ENCODE measurements at places on chromosomes 11 and 22.

GRCh38 chr22:24335496-24335895 lies 64.9 kb downstream of the SPECC1L start:
- no peak for DNase-seq

DNA sequence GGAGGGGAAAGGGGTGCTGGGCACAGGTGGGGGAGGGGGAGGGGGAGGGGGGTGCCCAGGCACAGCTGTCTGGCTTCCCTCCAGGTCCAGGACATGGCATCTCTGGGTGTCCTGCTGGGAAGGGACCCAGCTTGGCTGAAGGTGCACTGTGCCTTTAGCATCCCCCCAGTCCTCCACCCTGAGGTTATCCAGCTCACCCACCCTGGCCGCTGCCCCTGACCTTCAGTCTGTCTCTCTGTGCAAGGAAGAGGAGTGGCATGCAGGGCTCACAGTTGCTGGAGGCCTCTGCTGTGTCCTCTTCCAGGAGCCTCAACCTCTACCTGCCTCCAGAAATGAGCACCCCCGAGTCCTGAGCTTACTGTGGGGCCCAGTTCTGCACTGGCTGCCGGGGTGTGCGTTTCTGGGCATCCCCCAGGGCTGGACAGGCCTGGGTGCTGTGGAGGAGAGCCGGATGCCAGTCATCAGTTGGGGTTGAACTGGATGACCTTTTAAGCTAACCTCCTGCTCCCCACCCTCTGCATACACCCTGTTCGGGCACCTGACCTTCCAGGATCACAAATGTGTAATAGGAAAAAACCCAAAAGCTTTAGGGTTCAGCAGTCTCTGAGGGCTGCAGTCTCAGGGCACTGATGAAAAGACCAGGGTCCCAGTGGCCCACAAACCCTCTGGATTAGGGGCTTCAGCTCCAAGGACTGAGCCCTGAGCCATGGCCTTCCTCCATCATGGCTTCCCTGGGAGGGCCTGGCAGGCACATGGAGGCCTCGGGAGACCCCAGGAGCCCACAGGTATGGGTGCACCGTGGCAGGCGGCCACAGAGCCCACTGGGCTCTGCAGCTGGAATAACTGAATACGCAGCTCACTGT lies 9.6 kb upstream of the CTSD start:
- DNase-seq, result peak; percentile 62

GRCh38 chr11:41532413-41532812 lies 73.0 kb upstream of the LRRC4C start:
- DNase-seq, result no peak

DNA sequence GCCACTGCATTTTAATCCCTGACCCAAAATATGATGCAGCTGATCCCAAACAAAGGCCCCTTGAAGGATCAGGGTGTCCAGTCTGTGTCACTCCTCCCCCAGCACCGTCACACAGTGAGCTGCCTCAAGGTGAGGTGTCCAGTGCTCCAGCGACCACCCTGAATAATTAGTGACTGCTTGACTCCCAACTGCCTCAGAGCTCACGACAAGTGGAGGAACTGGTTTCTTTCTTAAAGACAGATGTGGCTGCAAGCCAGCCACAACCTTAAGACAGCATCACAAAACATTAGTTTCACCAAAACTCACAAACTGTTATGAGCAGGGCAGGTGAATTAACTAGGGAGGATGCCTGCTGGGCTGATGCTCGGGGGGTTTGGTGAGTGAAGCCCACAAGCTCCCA lies 74.6 kb downstream of the PIWIL3 start:
- no peak for DNase-seq

GRCh38 chr11:75547617-75548058 lies 14.4 kb upstream of the SERPINH1 start:
- peak; percentile 78 for DNase-seq

DNA sequence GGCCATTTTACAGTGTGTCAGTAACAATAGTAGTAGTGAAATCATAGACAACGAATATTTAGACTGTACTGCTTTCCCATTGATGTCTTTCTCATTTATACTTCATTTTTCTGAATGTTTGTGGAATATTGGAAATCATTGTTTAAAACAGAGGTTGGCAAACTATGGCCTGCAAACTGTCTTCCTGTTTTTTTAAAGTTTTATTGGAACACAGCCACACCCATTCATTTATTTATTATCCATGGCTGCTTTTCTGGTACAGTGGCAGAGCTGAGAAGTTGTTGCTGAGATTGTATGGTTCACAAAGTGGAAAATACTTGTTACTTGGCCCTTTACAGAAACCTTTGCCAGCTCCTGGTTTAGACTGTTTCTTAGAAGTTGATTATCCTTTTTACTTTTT lies 13.7 kb downstream of the FAR1 start:
- no peak for DNase-seq

DNA sequence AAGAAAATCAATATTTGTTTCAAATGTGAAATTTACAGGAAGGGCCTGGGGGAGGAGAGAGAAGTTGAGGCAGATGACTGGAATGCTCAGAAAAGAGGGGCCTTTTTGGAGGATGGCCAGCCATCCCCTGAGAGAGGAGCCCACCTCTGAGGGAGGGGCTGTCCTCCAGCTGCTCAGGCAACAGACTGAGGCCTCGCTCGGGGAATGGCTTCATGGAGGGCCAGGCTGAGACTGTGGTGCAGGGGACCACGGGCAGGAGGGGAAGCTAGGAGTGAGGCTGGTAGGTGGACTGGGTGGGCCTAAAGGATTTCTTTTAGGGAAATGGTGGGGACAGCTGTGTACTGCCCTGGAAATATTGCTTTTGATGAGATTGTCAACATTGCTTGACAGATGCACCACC lies 73.5 kb upstream of the CADM1 start:
- DNase-seq, result no peak

All from tibial artery (tissue), 4 donors.